ENCODE measurements at places on chromosomes 4 and X. TPM values are rescaled to one million over a fixed set of nuclear protein-coding genes. Genes with fewer than 3 reads are reported as not detected.

DNA sequence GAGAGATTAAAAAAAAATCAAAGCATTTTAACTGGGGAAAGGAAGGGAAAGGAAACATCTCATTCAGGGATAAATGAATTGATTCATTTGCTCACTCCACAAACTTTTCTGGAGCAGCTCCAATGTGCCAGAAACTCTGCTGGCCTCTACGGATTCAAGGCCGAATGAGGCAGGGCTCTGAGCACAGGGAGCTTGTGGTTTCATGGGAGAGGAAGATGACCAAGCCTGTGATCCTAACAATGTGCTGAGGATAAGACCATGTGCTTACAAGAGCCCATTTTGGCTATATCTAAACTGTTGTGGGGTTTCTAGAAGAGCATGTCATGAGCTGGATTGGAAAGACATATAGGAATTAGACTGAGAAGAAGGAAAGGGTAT lies 137.5 kb downstream of the ZNF674 start:
- H3K4me1 ChIP-seq, result no peaks in the 10 kb centered on the region
- H3K27me3 ChIP-seq, result no peaks in the 10 kb centered on the region
- DNase-seq, result no peak
- no peak overlapping the region for H3K4me3 ChIP-seq
- no peaks in the 10 kb centered on the region for H3K36me3 ChIP-seq

The RBM46 gene
- not detected for total RNA-seq

The PCSK1N gene
- not detected for total RNA-seq

The CENPE gene
- 0.85 TPM for total RNA-seq

Measured in left ventricle myocardium inferior (tissue), 1 donor.